Stimulated activated effector memory CD8-positive, alpha-beta T cell treated with anti-CD3 and anti-CD28 coated beads, Interleukin-12 subunit alpha, Interleukin-12 subunit beta, amount 100 ng/mL, for 72 hours (primary cell): ENCODE measurements at places on chromosomes 16 and 17.

DNA sequence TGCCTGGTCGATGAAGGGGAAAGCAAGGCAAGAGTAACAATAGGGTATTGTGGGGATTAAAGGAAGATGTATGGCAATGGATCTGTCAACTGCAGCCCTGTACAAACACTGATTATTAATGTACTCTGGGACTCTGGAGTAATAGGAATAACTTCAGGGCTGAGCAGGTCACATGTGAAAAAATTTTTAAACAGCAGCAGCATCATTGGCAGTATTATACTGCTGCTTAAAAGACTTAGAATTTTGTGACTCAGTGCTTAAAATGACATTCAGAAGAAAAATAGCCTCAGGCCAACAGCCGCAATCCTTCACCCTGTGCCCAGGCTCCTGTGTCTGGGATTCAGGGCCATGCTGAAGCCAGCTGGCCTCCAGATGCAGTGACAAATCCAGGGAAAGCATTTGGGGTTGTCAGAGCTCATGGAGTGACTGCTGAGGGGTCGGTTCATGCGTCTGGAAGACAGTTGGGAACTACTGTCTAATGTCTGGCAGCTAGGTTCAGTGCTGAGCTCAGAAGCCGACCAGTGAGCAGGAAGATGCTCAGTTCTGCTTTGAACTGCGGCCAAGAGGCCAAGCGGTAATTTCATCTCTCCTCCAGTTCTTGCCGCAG lies 22.2 kb downstream of the TEX2 start:
- no peak for DNase-seq

DNA sequence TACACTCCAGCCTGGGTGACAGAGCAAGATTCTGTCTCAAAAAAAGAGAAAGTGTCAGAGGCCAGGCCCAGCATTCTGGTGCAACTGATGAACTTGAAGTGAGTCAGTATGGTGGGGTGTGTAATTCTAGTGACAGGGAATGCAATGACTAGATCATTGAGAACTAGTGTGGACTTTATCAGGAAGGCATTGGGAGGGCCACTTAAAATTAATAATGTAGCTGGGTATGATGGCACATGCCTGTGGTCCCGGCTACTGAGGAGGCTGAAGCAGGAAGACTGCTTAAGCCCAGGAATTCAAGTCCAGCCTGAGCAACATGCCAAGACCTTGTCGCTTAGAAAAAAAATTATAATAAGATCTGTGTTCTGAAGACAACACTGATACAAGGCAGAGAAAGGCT lies 90.8 kb downstream of the STX8 start:
- no peak for DNase-seq

GRCh38 chr17:55706808-55707773 lies 15.6 kb downstream of the TMEM100 start:
- DNase-seq: no peak

DNA sequence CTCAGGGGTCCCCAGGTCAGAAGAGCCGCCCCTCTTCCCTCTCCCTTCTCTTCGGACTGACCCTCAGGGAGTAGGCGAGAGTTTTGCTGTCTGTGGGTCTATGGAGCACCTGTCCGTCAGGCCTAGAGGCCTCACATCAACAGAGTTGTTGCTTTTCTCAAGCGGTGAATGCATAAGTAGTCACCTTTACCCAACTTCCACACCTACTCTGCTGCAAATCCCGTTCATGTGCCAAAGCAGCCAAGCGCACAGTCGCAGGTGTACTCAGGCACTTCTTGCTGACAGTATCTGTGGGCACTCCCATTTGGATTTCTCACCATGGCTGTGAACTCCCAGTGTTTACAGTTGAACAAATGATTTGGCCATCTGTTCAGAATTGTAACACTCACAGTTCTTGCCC lies 4.0 kb upstream of the FA2H start:
- DNase-seq: no peak

DNA sequence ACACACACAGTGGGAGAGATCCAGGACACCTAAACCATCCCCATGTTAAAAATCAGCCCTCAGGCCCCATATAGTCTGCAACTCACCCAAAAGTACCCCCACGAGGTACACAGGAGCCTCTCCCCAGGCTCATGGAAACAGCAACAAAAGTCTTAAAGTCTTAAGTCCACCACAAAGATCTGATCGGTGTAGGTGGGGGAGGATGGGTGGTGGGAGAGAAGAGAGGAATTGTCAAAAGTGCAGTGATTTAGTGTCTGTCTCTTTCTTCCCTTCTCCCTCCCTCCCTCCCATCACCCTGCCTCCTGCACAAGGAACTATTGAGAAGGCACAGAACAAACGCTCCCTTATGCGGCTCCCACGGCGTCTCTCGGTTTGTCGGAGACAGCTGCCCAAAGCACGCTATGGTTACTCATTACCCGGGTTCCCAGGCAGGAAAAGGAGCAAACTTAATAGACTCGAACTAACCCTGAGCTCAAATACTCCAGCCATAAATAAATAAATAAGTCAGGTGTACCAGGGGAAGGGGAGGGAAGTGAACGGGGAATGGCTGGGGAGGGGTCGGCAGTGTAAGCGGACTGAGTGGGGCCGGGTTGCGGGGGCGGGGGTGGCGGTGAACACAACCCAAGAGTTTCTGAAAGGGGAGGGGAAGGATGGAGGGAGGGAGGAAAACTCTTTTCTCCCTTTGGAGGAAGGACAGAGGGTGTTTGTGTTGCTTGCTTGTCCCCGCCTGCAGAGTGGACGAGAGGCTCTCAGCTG lies 477.4 kb downstream of the SLC39A11 start:
- no peak for DNase-seq

GRCh38 chr17:75945211-75945610 lies 4.4 kb upstream of the FBF1 start:
- no peak for DNase-seq
